ENCODE measurements at places on chromosomes 11 and 22.

DNA sequence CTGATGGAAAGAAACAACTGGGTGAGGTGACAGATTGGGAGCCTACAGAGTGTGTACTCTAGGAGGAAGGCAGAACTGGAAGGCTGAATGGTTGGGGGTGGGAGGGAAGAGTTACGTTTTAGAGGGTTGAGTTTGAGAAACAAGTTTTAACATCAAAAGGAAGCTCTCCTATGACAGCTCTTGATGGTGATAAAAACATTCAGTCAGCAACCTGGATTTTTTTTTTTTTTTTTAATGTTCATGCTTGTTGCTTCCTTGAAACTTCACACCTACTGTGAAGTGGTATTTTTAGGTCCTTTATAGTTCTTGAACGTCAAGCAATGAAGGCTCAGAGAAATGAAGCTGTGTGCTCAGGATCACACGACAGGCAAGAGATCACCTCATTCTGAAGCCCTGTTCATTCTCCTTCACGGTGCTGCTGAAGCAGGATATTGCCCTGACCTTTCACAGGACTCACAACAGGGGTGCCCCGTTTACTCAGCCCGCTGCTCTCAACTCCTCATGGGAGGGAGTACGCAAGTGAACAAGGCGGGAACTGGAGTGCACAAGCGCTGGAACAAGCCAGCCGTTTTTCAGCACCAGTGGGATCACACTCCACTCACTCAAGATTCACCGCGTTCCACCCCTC lies 1.6 kb upstream of the TMEM109 start:
- peak; percentile 26 for DNase-seq

- peak; percentile 65 for DNase-seq
Measured at GRCh38 chr11:613369-613968, 2.3 kb downstream of the IRF7 start.

DNA sequence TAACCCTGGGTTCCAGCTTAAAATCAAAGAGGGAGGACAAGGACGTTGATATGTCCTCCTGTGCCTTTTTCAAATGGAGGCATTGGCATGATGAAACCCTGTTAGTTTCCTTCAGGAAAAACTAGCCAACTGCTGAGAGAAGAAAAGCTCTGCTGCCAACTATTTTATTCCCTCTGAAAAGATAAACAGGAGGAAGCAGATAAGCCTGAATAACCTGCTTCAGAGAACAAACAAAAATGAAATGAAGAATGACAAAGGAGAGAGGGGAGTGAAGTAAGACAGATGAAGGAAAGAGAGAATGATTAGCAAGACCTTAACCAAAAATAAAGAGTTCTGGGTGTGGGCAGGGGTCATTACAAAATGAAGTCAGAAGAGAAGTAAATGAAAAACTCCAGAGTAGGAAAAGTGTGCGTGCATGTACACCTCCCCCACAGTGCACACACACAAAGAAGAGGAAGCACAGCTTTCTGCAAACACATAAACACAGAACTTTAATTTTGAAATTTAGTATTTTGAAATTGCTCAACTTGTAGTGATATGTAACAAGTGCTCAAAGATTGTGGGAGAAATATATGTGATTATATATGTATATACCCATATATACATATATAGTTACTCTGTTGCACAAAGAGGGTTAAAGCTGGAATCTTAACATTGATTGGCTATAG lies 332.2 kb downstream of the LUZP2 start:
- DNase-seq: no peak

GRCh38 chr11:17822401-17822781 lies 87.8 kb downstream of the KCNC1 start:
- no peak for DNase-seq

DNA sequence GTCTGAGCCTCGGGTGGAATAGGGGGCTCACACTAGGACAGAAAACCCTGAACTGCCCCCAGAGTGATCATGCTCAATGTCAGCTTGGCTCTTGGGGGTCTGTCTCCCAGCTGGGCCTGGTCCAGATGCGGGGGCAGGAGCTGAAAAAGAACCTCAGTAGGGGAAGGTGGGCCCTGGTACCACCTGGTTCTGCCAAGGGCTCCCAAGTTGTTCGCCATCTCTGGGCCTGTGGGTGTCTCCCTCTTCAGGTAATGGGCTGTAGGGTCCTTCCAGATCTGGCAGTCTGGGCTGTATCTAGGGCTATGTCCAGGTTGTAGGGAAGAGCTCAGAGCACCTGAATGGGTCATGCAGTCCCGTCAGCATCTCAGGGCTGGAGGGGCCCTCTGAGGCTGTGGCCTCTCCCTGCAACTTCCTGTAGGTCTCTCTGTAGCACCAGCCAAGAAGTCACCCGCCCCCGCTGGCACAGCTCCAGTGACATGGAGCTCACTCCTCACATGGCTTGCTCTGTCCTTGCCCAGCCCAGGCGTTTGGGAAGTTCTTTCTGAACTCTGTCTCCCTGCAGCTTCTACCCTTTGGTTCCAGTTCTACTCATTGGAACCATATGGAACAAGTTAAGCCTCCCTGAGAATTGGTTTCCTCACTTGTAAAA lies 33.0 kb upstream of the SOX10 start:
- peak; percentile 68 for DNase-seq

DNA sequence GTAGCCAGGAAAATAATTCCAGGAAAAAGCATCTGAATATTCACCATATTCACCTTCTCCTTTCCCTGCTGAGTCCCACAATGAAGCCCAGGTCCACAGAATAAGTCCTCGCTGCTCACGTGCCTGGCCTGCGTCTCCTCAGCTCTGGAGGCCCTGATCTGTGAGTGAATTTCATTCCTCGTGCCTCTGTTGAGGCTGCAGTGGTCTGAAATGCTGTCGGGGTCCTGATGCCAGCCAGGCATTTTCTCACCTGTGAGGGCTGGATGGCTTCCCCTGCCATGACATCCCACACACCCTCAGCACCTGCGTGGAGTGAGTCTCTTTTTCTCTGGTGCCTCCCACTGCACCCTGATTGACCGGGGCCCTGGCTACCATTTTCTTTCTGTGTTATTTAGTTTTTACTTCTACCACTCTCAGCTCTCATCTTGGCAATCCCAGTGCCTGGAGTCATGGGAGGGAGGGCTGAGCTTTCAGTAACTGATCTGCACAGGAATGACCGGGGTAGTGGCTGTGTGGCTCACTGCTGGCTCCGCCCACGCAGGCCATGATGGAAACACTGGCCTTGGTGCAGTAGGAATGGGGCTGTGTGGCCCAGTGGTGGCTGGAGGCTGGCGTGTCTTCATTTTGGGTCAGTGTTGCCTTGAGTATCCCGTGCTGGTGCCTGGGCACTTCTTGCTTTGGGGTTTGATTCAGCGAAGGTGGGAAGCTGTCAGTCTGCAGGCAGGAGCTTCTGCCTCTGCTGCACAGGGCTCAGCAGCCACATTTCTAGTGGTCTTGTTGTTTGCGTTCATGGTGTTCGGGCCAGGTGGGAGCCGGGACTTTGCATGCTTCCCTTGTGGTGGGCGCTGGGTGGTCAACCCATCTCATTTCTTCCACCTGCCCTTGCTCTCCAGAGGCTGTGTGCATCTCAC lies 807.2 kb downstream of the TBC1D22A start:
- no peak for DNase-seq

Data from NCI-H69 (cell line).